Tibial nerve (tissue), 4 donors: ENCODE measurements at places on chromosomes 1 and 21. TPM values are rescaled to one million over a fixed set of nuclear protein-coding genes. Genes with fewer than 3 reads are reported as not detected.
A peak's percentile ranks its signal among the peaks of the same experiment; 100 is the strongest.

DNA sequence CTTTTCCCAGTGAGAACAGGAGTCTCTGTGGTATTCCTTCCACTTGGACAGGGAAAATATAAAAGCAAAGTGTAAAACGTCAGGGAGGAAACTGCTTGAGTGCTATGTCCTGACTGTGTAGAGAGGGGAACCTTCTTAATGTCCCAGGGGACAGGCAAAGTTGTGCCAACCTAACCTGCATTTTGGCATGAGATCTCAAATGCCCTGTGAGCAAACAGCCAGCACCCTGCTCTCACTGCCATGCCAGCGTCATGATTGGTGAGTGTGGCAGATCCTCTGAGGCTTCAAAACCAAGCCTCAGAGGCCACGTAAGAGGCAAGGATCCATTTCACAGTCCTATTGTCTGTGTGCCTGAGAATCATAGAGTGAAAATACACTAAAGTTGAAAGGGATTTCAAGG, 49.7 kb upstream of the RAP1A start:
- peaks cover 9% of the 10 kb centered on the region for H3K4me1 ChIP-seq
- no peaks in the 10 kb centered on the region for H3K36me3 ChIP-seq
- no peak overlapping the region for H3K4me3 ChIP-seq
- H3K27me3 ChIP-seq = no peaks in the 10 kb centered on the region
- no peak for DNase-seq
- no peak overlapping the region for H3K27ac ChIP-seq

Gene SLC9C2
- 0.21 TPM for total RNA-seq

DNA sequence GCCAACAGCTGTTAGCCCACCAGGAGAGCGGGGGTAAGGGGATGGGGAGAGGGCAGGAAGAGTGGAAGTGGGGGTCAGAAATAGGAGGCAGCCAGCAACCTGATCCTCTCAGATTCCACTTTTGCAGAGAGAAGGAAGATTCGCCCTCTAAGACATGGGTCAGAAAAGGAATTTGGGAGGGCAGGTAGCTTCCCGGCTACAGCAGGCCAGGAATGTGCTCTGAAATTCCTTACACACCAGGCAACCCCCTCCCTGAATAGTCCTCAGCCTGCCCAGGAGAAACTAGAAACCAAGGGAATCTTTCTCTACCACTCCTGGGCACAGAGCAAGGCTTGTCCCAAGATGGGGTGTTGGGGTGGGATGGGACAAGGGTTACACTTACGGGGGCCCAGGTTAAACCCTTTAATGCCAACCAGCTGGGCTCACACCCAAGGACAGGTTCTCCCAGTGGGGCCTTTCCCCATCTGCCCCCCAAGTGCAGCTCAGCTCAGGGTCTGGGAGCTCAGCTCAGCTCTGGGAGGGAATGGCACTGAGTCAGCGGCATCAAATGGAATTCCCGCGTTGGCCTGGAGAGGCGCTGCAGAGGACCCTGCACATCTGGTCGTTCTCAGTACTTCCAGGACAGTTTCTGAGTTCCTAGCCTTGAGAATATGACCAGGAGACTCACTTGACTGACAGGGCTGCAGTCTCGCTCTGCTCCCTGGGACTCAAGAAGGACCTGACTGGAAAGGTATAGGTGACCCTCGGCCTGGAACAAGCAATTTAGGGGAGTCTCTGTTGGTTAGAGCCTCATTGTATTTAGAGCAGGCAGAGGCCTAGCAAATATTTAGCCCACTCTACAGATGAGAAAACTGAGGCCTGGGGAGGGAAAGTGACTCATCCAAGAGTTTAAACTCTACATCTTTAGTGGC, 761 bp downstream of the TNNT2 start:
- DNase-seq = no peak
- H3K36me3 ChIP-seq = no peaks in the 10 kb centered on the region
- H3K4me1 ChIP-seq = no peaks in the 10 kb centered on the region

DNA sequence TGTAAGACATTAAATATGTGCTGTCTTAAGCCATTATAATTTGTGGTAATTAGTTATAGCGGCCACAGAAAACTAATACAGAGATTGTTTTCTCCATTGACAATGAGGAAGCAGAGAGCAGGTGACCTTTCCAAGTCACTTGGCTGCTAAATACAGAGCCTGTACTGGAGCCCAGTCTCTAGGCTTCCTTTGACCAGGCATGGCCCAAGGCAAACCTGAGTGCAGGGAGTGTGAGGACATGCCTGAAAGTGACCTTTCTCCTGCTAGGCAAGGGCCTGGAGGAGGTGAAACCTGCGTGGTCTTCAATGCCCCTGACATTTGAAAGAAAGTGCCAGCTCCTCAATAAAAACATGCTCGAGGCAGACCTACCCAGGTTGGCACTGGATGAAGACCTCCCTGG, 12.5 kb upstream of the CHI3L1 start:
- H3K4me3 ChIP-seq = no peak overlapping the region
- DNase-seq = no peak

Gene FAM177B
- not detected for total RNA-seq

DNA sequence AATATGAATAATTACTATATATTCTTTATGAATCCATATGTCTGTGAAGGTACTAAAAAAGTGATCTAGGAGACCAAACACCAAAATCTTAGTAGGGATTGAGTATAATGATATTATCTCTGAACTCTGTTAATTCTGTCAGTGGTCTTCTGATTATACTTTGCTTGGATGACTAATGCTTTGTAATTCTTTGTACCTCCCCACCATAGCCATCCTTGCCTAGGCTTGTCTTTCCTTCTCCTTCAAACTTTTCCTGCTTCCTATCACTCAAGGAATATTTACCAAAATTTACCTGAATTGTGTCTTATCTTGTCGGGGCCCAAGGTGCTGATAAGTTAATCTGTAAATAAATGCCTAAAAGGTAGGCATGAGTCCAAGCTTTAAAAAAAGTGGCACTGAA, 845 bp upstream of the RGS5 start:
- H3K4me1 ChIP-seq = no peaks in the 10 kb centered on the region
- H3K27me3 ChIP-seq = no peaks in the 10 kb centered on the region
- no peak overlapping the region for H3K27ac ChIP-seq
- no peaks in the 10 kb centered on the region for H3K36me3 ChIP-seq
- no peak for DNase-seq

DNA sequence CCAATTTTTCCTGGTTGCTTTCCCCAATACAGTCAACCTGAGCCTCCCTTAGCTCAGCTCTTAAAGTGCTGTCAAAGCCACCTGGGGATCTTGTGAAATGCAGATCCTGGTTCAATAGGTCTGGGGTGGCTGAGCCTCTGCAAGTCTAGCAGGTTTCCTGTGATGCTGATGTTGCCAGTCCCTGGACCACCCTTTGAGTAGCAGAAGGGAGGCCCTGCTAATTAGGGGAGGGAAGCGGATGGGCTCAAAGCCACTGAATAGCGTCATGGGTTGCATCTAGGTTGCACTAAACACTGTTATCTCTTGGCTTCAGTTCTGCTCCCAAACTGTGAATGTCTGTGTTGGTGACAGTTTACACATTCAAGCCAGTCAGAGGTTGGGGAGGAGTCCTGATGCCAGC, 127.2 kb downstream of the KAZN start:
- no peak for DNase-seq
- no peaks in the 10 kb centered on the region for H3K36me3 ChIP-seq
- H3K27me3 ChIP-seq = no peaks in the 10 kb centered on the region
- no peak overlapping the region for H3K27ac ChIP-seq

GRCh38 chr1:208141610-208142192, 102.5 kb downstream of the PLXNA2 start:
- no peak overlapping the region for H3K27ac ChIP-seq
- H3K4me3 ChIP-seq = no peak overlapping the region
- peaks cover 9% of the 10 kb centered on the region for H3K4me1 ChIP-seq
- no peaks in the 10 kb centered on the region for H3K27me3 ChIP-seq
- H3K36me3 ChIP-seq = no peaks in the 10 kb centered on the region

Gene GNG4
- 0.98 TPM for total RNA-seq

Gene ARTN
- 1.4 TPM for total RNA-seq

GRCh38 chr1:213060836-213061235, 9.8 kb downstream of the RPS6KC1 start:
- no peaks in the 10 kb centered on the region for H3K4me1 ChIP-seq
- no peak for DNase-seq
- no peak overlapping the region for H3K27ac ChIP-seq
- no peaks in the 10 kb centered on the region for H3K36me3 ChIP-seq
- no peak overlapping the region for H3K4me3 ChIP-seq
- no peaks in the 10 kb centered on the region for H3K27me3 ChIP-seq

GRCh38 chr21:31974454-31974985, 101.7 kb downstream of the HUNK start:
- no peaks in the 10 kb centered on the region for H3K4me1 ChIP-seq
- no peak overlapping the region for H3K4me3 ChIP-seq
- H3K27ac ChIP-seq = no peak overlapping the region

DNA sequence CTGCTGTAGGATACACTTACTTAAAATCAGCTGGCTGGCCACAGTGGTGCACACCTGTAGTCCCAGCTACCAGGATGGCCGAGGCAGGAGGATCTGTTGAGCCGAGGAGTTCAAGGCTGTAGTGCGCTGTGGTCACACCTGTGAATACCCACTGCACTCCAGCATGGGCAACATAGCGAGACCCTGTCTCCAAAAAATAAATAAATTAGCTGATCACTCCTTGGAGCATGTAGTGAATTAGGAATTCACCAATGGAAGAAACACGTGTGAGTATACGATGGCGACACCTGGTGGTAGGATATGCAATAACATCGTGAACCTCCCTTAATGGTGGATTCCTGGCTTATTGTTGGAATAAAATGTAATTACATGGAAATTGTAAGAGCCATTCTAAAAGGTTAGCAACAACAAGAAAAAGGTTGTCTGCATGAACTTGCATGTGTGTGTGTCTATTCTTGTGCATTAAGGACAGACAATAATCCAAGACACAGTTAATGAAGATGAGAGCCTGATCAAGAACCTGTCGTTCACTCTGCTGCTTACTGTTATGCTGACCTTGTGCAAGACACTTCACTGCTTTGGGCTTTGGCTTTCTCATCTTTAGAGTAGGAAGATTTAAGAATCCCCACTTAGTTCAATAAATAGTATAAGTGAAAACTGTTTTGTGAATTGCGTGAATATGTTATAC, 38.6 kb upstream of the COX20 start:
- no peaks in the 10 kb centered on the region for H3K36me3 ChIP-seq
- DNase-seq = peak; percentile 51
- H3K4me3 ChIP-seq = no peak overlapping the region

Gene COL6A2
- 777 TPM for total RNA-seq

Gene PPT1
- total RNA-seq = 58.2 TPM

Gene TEX38
- total RNA-seq = not detected

DNA sequence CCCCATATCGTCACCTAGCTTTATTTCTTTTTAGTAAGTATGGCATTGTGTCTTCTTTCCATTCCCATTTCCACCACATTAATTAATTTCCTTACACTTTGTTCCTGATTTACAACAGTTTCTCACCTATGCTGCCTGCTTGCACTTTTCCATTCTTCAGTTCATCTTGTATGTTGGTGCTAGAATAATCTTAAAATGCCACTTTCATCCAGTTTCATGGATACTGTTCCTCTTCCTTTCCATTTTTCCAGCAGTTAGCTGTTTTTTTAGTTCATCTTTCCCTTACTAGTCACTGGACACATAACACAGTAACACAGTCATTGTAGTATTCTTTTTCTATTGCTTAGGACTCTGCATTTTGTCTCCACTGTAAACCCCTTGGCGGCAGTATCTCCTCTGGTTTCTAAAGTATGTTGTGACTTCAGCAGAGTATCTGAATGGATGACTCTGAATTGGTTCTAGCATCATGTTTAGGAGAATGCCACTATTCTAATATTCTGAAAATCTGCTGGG, 2.1 kb downstream of the CDC7 start:
- H3K27ac ChIP-seq = no peak overlapping the region
- H3K4me3 ChIP-seq = no peak overlapping the region
- no peak for DNase-seq
- H3K27me3 ChIP-seq = no peaks in the 10 kb centered on the region

Gene RAB7B
- total RNA-seq = 1.7 TPM

DNA sequence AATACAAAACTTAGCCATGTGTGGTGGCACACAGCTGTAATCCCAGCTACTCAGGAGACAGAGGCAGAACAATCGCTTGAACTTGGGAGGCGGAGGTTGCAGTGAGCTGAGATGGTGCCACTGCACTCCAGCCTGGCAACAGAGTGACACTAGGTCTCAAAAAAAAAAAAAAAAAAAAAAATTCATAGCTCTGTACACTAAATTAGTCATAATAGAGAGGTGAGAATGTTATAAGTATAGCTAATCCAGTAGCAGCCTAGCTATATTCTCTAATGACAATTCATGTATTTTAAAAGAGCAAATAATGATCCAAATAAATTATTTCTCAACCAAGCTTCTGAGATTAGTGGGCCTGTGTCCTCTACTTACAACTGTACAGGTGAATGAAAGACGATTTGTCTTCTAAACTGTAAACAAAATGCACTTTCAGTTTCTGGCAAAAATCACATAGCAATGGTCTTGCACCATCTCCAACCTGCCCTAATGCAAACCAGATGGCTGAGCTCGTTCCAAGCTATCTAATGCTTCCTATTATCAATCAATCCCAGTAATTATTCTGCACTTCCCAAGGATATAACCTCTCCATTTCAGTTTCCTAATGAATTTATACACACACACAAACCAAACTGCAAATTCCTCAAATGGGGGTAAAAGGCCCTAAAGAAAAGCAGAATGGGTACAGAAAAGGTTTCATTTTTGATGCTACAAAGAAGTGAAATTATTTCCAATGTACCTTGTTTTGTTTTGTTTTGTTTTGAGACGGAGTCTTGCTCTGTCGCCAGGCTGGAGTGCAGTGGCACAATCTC, 56.5 kb downstream of the GATAD2B start:
- H3K36me3 ChIP-seq = no peaks in the 10 kb centered on the region
- no peak overlapping the region for H3K4me3 ChIP-seq
- no peaks in the 10 kb centered on the region for H3K4me1 ChIP-seq
- no peak for DNase-seq
- no peaks in the 10 kb centered on the region for H3K27me3 ChIP-seq
- H3K27ac ChIP-seq = no peak overlapping the region

DNA sequence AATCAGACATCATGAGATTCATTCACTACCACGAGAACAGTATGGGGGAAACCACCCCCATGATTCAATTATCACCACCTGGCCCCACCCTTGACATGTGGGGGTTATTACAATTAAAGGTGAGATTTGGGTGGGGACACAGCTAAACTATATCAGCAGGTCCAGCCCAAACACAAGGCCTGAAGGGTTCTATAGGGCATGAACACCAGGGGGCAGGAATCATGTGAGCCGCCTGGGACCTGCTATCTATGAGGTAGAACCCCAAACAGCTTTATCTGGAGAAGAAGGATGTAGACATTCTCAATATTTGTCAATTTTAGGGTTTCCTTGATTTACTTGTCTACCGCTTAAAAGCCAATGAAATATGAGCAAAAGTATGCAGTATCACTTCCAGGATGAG, 294.9 kb upstream of the DEPDC1 start:
- H3K4me3 ChIP-seq = no peak overlapping the region
- DNase-seq = no peak
- no peak overlapping the region for H3K27ac ChIP-seq
- H3K4me1 ChIP-seq = no peaks in the 10 kb centered on the region
- H3K27me3 ChIP-seq = no peaks in the 10 kb centered on the region

GRCh38 chr1:55547405-55547804, 332.2 kb upstream of the USP24 start:
- H3K27ac ChIP-seq = no peak overlapping the region
- H3K4me3 ChIP-seq = no peak overlapping the region
- no peaks in the 10 kb centered on the region for H3K4me1 ChIP-seq

GRCh38 chr1:19704247-19705113, 39.8 kb downstream of the HTR6 start:
- H3K27me3 ChIP-seq = no peaks in the 10 kb centered on the region
- H3K4me3 ChIP-seq = no peak overlapping the region
- peak; percentile 50 for DNase-seq
- no peak overlapping the region for H3K27ac ChIP-seq
